ENCODE measurements at places on chromosomes 6 and 20.

DNA sequence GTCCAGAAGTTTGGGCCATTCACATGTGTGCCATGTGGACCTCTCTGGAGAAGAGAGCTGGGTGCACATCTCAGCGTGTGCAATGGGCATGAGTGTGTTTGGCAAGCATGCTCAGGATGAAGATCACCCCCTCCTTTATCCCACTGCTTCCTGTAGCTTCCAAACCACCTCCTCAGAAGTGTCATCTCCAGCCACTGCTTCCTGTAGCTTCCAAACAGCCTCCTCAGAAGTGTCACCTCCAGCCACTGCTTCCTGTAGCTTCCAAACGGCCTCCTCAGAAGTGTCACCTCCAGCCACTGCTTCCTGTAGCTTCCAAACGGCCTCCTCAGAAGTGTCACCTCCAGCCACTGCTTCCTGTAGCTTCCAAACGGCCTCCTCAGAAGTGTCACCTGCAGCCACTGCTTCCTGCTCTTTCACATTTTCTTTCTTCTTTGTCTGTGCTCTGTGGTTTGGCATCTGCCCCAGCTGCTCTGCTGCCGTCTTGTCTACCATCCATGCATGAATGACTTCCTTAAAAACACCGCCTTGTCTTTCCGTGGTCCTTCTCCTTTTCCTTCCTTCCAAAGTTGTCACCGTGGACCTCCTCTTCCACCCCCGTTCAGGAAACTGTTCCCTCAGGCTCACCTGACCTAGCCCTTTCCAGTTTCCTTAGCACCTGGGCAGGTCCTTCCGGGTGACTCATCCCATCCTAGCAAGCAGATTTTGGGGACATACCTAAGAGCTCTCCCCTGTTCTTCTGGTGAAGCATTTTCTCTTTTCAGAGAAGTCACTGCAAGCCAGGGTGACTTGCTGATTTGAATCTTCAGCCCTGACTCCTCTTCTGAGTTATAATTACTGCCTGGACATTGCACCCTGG, 43.5 kb upstream of the TIAM2 start:
- no peak for DNase-seq

DNA sequence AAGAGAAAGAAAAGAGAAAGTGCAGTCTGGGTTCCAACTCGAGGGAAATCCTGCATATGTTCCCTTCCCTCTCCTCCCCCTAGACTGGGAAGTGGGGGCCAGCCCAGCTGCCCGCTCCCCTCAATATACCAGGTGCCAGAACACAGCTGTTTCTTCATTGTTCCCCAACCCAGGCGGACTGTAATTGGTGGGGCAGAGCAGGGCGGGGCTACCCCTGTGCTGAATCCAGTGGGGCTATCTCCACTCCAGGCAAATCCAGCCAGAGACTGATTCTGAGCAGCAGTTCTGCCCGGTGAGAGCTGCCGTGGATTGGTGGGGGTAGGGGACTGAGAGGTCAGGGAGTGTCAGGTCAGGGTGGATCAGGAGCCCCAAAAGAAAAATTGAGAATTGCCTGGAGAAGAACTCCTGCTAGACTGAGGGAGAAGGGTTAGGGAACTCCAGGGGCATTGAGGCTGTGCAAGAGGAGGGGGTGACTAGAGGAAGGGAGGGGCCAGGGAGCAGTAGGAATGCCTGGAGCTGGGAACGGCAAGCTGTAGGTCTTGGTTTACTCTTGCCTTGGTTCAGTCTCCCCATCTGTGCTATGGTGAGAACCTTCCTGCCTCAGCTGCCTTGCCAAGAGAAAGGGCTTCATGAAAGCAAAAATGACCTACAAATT, at the start of gene MYMX:
TSS of gene MYMX (plus strand) at position 250 of the 655 bp plus-strand sequence. CDS start 546 bp downstream, outside the sequence.
- DNase-seq: no peak

- DNase-seq: no peak
These were observed 67.7 kb downstream of the SLC16A10 start for GRCh38 chr6:111154981-111155380.

DNA sequence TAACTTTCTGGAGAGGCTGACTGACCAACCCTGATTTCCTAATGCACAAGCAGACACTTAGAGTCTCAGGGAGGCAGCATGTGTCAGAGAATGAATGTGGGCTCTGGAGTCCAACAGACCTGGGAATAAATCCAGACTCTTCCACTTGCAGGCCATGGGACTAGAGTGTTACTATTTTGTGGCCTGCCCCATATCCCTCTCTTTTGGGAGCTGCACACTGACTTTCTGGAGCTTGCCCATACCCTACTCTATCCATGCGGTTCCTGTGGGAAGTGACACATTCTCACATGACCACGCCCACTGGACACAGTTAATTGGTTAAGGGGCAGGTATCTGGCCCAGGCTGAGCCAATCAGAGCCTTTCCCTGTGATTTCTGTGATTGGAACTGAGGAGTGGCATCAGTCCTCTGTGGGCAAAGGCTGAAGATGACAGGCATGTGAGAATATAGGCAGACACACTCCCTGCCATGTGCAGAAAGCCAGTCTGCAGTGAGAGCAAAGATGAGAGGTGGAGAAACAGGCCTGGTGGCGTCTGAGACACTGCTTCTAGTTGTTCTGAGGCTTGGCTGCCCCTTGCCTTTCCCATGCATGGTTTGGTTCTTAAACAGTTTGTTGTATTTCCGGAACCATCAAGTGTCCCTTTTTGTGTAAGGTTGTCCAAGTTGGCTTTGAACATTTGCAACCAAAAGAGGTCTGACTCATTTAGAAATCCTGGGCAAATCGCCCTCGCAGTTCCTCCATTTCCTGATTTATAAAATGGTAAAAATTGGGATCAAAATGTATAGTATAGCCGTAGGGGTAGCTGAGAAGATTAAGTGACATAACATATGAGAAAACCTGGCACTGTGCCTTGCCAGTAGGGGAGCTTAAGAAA, 125.6 kb downstream of the CDC5L start:
- DNase-seq: no peak

DNA sequence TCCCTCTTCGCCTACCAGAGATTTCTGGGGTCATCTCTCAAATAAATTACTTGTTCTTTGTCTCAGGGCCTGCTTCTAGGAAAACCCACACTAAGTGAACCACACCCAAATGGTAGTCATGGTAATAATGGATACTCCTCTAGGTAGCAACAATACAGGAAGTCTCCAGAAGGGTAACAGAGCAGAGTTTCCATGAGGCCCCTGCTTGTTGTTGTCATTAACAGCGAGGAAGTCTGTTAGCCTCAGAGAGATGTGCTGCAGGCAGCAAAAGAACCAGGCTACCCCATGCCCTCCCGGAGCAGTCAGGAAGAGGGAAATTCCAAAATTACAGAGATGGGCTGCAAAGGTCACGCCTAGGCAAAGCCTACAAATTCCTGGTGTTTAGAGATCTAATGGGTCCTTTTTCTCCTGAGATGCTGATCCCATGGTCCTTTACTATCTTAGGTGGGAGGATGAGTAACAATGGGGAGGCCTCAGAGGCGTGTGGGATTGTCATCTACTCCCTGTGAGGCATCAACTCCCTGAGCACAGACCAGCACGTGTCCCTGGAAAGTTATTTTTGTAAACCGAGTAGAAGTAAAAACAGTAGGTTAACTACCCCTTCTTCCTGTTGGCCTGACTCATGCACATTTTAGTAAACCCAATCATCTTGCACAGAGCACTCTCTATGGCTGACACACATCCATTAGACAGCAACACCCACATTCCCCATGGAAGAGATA, 10.1 kb downstream of the ISM1 start:
- no peak for DNase-seq

DNA sequence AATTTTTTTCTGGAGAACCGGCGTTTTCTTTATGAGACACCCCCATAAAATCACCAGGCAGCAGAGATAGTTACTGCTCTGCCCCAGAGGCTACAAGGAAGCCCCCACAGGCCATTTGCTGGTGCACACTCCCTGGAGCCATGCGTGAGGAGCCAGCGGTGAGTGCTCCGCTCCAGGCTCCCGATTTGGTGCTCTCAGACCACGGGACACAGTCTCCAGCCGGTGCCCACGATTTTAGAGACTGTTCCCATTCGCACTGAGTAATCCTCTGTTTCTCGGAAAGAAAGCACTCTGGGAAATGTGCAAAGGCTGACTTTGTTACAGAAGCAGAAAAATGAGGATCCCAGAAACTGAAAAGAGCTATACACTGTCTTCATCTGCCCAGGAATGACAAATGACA, 104.9 kb downstream of the RNASET2 start:
- no peak for DNase-seq

Data from activated T-cell treated with anti-CD3 and anti-CD28 coated beads for 4 hours (primary cell).